ENCODE measurements at places on chromosomes 12 and 14.

DNA sequence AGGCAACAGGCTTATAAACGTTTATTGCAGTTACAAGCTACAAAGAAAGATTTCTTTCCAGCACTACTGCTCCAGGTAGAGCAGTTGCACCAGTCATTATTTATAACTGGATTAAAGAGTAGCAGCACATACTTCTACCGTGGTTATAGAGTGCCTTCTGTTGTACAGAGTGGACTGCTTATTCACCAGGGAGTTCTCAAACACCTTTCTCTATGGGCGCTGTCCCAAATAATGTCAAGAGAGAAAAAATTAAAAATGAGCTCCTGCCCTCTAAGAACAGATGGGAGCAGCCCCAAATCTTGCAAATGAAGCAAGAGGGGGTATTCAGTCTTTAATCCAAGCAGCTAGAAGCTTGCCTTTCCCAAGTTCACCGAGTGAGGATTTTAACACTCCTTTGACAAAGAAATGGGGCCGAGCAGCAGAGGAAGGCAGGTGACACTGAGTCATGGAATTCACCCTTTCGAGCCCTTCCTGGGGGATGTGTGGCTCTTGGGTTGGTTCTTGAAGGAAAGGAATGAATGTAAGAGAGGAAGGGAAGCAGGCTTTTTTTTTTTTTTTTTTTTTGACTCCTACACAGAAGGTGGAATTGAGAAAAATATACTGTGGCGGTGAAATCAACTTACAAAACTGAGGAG, 181.2 kb downstream of the PRKCH start:
- DNase-seq = no peak

DNA sequence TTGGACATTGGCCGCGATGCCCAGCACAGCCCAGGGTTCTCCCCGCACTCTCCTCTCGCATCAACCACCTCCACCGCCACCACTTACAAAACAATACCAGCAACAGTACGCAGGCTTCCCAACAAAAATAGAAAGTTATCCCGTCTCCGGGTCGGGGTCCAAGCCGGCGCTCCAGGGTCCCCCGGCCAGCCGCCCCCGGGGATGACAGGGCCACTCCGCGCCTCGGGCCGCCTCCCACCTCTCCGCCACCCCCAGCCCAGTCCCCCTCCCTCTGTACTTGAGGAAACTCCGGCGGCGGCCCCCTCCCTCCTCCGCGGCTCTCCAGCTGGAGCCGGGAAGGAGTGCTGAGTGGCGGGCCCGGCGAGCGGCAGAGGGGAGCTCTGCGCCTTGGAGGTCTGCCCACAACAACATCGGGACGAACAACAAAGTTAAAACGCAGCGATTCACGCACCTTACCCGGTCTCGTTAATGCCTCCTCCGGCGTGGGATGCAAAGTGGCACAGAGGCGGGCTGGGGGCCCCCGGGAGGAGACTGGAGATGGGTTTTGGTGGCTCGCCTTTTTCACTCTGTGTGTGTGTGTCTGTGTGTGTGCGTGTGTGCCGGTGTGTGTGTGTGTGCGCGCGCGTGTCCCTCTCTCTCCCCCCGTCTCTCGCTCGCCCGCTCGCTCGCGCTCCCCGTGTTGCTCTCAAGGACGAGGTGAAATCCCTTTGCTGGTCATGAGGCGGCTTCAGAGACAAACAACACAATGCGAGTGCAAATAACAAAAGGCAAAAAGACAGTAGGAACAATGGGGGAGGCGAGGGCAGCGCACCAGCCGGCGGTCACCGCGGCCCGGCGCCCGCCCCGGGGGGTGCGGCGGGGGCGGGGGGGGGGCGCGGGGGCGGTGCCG, 386.8 kb downstream of the BCAT1 start:
- peak; percentile 71 for DNase-seq

DNA sequence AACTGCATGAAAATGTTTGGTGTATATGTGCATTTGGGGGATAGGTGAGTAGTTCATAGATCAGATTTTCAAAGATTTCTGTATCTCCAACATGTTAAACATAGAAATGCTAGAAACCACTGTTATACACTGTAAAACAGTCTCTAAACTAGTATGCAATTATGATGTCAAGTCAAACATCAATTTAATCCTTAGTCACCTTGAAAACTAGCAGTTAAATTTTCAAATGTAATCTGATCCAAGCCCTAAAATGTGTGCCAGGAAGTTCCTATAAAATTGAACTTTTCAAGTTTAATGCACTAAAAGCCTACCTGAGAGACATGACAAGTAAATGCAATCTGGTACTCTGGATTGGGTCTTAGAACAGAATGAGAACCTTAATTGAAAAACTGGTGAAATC, 14.5 kb downstream of the SLC35F4 start:
- no peak for DNase-seq

DNA sequence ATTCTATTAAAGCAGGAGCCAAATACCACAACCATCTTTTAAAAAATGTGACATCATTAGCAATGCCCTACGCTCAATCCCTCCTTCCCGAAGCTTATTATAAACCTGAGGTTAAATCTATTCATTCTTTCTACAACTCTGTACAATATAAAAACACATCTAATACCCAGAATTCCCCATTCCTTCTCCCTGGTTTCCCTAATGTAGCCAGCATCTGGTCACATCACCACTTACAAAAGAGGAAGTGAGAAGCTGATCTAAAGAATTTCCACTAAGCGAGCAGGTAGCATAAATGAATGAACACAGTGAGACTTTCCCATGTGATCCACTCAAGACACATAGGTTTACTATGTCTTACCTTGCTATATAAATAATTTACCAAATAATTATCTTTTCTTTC, 90.4 kb downstream of the LRP6 start:
- no peak for DNase-seq

DNA sequence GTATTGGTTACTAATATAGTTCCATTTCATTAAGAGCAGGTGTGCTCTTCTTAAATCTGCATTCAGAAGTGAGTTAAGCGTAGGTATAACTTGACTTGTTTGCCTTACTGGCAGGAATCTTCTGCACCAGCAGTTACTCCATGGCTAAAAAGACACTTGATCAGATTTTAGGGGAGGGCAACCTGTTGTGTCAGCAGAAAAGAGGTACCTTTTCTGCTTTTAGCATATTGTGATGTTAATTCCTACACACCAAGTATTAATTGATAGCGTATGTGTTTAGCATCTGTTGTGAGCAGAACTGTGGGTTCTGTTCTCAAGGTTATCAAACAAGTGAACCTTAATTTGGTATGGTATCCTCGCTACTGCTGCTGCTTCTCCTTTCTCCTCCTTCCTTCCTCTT, 38.3 kb downstream of the TTLL5 start:
- DNase-seq = no peak

DNA sequence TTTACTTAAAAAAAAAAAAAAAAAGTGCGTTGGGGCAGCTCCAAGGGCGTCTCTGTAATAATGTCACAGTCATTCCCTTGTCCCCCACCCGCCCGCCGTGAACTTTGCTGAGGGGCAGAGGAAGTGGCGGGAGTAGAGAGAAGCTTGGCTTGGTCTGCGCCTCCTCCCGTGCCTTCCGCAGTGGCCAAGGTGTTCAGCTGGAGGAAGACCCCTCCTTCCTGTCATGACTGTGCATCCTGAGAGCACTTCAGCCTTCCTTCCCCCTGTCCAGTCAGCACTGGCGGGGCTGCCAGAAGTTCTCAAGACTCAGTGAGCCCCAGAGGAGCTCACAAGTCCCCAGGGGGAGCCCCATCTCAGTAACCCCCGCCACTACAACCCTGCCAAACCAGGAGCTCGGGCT, 32.2 kb downstream of the AACS start:
- no peak for DNase-seq

GRCh38 chr14:69404883-69405282, 6.4 kb downstream of the SLC39A9 start:
- DNase-seq = no peak

DNA sequence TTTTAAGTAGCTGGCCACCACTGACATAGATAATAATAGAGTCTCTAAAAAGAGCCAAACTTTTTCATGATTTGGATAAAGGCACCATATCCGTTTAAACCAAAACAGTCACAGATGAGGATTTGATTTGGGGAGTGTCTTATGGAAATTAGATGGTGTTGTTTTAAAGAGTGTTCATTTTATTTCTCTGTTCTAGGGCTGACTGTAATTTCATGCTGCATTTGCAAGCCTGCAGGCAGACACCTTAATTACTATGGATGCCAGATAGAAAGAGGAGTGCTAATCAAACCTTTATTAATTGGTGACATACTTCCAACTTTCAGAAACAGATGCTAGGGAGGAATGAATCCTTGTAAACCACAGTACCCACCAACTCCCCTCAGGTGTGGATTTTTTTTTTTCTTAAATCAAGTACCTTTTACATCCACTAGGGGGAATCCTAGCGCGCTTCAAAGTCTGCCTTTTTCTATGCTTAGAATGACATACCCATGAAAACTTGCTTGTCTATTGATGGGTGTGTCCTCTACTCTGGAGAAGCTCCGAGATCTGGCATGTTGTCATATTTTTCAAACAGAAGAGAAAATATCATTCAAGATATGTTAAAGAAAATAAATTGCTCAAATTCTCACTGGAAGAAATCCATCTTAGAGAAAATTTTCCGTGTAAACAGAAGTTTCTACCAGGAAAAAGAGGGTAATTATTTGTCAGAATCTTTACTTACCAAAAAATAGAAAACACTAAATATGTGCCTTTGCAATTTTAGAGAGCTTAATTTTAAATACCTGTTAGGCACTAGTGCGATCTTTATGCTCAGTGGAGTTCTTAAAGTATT, 14.2 kb upstream of the PLXNC1 start:
- DNase-seq = no peak

GRCh38 chr12:16763901-16764300, 157.9 kb upstream of the LMO3 start:
- DNase-seq = no peak

GRCh38 chr14:35353409-35354172, 51.0 kb downstream of the NFKBIA start:
- DNase-seq = no peak

GRCh38 chr14:32719601-32720000, 219.1 kb upstream of the NPAS3 start:
- no peak for DNase-seq

- no peak for DNase-seq
Measured at GRCh38 chr12:20822415-20822814, 11.9 kb downstream of the SLCO1B3 start.

DNA sequence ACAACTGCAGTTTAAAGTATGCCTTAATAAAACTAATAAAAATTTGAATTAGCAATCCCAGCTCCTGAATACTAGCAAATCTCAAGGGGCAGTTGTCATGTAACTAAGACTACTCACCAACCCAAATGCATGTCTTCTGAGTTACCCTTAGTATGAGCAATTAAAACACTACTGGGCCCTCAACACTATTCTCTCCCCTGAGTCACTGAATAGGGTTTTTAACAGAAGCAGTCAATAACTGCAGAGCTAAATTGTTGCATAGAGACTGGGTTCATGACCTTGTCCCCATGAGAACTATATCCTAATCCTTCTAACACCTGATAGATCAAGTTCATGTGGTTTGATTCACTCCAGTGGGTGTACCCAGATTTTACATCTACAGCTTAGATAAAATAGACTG, 38.8 kb downstream of the MDM1 start:
- no peak for DNase-seq

DNA sequence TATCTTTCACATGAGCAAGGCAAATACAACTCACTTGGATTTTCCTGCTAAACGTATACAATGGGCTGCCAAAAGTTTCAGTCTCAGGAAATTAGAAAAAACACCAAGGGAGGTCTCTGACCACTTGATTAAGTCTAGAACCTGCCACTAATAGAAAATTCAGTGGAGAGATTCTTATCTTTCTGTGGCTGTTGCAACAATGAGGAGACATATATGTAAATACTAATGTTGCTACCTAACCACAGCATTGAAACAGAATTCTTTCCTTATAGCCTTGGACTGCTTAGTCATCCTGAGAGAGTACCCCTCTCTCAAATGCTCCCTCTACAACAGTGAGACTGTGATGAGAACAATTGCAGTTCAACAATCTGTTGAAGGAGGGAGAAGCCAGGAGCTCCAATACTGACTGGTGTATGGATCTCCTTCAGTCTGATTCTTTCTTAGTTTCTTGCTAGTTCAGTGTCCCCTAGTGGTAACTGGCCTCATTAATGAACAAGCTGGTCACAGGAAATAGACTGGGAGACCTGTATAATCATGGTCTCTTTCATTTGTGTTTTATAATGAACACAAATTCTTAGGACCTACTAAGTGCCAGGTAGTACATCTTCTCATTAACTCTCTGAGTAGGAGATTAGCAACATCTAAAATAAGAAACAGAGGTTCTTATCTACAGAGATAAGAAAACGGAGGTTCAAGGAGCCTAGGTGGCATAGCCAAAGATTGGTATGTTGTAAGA, 164.5 kb downstream of the SLC38A4 start:
- peak; percentile 40 for DNase-seq

DNA sequence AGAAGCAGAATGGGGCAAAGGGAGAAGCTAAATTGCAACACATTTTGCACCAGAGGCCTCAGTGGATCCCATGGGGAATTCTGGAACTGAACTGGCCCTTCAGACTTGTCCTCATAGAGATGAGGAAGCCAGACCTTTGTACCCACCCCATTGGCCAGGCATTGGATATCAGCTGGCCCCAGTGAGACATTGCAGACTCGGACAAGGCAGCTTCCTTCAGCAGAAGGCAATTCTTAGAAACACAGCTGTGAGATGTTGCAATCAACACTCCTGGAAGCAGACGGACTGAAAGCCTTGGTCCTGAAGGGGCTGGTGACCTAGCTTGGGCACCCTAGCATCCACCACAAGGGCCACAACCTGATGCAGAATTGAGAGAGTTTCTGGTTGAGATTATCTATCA, 218.1 kb downstream of the MSRB3 start:
- no peak for DNase-seq

DNA sequence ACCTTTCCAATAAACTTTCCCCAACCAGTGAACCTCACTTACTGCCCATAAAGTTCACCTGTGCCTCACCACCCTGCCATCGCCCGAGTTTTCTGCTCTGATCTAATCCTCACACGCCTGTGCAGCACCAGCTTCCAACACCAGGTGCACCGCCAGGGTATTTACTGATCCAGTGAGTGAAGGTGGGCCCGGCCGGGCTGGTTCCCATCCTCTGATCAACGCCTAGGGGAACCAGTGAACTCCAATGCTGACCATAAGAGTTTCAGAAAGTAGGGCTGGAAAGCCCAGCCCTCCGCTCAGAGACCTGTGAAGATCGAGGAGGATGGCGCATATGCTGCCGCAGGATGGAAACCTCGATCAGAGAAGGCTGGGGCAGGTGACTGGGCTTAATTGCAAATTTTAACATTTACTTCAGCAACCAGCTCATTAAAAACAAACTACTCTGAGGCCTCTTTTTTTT, 685 bp upstream of the MYL6B start:
- DNase-seq = no peak

GRCh38 chr12:27355486-27355885, 22.9 kb downstream of the BMAL2 start:
- DNase-seq = no peak

DNA sequence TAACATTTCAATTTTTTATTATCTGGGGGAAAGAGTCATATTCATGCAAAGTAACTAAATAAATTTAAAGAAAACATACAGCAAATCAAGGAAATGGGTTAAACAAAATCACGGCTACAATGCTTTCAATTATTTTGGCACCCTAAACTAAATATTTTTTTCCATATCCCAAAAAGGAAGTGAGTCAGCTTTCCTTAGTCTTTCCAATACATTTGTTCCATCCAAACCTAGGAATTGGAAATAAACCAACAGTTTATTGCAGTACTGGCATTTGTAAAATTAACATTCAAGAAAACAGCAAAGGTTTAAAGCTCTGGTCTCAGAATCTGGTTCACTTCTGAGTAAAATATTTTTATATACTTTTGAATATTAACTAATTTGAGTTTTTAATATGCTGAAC, 89.2 kb downstream of the BCL2L14 start:
- DNase-seq = no peak

- DNase-seq = no peak
Measured at GRCh38 chr14:30748343-30748742, 126.0 kb upstream of the COCH start.

Measured in neuronal stem cell (in vitro differentiated cells).